Hindlimb muscle (tissue), 1 donor: ENCODE measurements at places on chromosomes 3 and 15.

DNA sequence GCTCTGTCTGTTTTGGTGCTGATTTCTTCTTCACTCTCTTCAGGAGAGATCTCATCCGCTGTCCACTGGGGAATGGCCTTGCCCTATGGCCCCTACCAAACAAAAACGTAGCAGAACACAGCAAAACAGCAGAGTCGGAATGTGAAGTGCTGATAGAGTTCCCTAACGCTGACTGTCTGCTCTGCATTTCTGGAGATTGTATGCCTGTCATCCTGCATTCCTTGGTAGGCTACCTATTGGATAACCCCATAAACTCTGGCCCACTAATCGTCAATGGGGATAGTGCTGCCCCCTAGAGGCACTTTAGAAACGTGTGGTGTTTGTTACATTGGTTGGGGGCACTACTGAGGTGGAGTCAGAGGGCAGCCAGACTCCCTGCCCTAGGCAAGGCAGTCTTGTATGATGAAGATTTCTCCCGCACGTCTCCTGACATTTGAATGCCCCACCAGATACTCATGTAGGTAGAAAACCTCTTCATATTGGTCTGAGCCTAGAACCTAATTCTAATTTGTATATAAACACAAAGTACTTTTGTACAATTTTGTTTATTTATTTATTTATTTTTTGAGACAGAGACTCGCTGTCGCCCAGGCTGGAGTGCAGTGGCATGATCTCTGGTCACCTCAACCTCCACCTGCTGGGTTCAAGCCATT lies 15.6 kb upstream of the MAGEF1 start:
- peak; percentile 78 for DNase-seq

- DNase-seq: no peak
Measured at GRCh38 chr15:58505581-58505980, 73.8 kb downstream of the LIPC start.

- no peak for DNase-seq
Measured at GRCh38 chr15:91282486-91282885, 182.4 kb downstream of the SV2B start.

GRCh38 chr15:39719109-39719508 lies 63.5 kb downstream of the FSIP1 start:
- DNase-seq: no peak

DNA sequence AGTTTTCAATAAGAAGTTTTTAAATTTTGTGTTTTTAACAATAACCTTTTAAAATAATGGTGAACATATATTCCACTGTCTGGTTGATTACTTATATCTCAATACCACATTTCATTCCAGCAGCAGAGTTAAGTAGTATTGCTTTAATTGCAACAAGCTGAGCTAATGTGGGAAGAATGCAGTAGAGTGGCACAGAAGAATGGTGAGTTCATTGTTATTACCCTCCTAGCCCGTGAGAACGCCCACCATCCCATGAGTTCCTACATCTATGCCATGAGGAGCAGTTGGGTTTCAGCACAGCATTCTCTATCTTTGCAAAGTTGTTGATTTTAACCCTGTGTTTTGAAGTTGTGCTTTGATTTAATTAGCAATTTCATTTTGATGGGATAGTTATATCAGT lies 17.8 kb upstream of the NR2E3 start:
- DNase-seq: no peak

GRCh38 chr3:94175677-94176076 lies 112.8 kb downstream of the NSUN3 start:
- no peak for DNase-seq

GRCh38 chr3:179825527-179826246 lies 172.8 kb downstream of the USP13 start:
- no peak for DNase-seq

- DNase-seq: peak; percentile 64
Measured at GRCh38 chr15:66877477-66878271, 175.6 kb downstream of the SMAD6 start.

GRCh38 chr15:75902129-75902557 lies 1.5 kb upstream of the FBXO22 start:
- peak; percentile 11 for DNase-seq

DNA sequence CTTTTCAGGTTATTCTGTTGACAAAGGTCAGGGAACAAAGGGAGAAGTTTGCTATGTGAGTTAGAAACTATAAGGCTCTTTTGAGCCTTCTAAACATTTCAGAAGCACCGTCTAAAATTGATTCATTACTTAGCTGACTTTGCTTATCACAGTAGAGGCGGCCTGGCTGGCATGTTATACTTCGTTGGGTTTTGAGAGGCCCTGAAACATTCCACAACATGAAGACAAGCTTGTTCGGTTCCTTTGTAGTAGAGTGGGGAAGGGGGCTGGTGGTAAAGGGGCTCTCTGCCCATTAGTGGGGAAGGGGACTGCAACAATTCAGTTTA lies 23.6 kb downstream of the ZBTB38 start:
- DNase-seq: no peak

DNA sequence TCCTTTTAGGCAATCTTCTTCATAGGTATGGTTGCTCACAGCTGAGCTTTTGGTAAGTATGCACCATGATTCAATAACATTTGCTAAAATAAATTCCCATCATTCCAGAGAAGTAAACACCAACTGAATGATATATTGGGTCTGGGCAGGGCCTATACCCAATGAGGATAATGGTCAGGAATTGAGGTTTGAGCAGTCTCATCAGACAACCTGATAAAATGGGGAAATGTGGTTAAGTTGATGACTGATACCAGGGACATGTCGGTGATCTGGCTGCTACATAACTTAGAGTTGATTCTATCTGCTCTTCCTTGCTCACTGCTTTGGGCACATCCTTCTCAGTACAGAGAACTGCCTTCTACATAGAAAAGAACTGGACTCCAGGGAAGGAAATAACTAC lies 92.9 kb downstream of the GPR156 start:
- no peak for DNase-seq

DNA sequence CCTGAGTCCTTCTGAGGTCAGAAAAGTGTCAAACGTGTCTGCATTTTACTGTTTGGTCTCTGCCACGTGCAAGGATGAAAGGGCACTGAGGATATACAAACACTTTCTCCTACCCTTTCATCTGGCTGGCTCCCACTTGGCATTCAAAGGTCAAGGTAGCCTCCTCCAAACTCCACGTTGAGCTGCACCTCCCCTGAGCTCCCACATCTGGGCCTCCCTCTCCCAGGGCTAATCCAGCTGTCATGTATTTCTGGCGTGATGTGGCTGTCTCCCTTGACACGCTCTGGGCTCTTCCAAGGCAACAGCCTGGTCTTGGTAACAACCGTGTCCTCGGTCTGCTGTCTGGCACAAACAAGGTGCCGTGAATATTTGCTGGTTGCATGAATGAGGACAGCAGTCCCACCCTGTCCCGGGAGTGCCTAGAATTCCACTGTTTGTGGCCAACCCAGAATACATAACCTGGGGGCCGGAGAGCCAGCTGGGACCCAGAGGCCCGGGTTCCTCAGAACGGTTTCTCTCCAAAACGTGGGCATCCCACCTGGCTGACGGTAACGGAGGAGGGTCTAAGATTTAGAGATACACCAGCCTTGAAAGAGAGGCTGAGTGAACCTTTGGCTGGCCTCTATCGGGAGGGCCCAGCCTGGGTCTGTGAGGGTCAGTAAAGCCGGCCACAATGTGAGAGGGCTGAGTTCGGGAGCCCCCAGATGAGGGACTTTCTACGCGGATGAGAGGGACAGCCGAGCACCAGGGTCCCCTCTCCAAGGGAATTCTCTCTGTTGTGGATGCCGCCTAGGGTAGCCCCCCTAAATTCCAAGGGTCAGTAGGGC lies 767 bp downstream of the GLT8D1 start:
- DNase-seq: peak; percentile 50

DNA sequence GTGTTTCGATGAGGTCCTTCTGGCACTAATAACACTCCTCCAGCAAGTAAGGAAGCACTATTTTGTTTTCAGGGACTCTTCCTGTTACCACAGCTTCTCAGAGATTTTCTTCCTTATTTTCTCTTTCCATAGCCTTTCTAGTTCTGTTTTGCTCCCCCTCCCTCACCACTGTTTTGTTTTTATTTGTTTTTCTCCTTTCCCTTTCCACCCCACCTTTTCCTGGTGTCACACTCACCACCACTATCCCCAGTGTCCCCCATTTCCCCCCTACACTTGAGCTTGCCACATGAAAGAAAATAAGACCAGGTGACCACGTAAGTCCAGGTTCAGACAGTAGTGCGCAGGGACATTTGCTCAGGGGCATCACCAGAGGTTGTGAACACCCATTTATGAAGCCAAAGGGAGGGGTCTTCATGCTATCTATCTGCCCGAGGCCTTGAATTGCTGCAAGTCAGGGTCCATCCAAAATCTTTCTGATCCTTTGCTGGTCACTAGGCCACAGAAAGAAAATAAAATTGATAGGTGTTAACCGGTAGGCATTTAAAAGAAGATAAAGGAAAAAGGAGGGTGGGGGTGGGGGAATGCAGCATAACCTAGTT lies 1.4 kb upstream of the RFTN1 start:
- DNase-seq: no peak

GRCh38 chr3:175357758-175358157 lies 498.6 kb downstream of the NAALADL2 start:
- DNase-seq: no peak

- no peak for DNase-seq
Measured at GRCh38 chr15:74209560-74209958, 7.0 kb upstream of the STRA6 start.

- no peak for DNase-seq
Measured at GRCh38 chr3:8546609-8547008, 45.0 kb downstream of the LMCD1 start.

GRCh38 chr3:58249358-58250092 lies 11.9 kb downstream of the ABHD6 start:
- no peak for DNase-seq

DNA sequence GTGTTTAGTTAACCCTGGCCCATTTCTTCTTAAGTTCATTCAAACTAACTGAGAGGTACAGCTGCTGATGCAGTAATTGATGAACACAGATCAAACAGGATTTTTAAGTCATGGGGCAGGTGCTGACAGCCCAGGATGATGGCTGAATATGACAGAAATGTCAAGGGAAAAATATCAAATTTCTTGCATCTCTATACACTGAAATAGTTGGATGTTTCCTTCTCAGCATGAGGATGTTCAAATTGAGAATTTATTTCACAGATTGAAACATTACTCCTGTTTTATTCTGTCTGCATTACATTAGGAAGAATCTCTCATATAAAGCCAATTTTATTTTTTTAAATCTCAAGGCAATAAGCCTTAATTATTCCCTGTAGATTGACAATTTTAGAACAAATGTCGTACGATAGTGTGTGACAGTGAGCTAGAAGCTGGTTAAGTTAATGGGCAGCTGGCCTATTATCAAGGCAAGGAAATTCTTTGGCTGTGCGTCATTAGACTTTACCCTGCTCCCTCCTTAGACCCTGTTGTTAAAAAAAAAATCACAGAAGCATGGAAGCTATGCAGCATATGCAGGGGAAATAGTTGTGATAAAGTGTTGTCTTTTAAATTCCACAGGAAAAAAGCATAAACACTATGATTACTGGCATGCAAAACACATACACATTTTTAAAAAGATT lies 183.8 kb upstream of the KCNMB2 start:
- no peak for DNase-seq

GRCh38 chr3:170327040-170327808 lies 30.3 kb upstream of the SKIL start:
- no peak for DNase-seq

DNA sequence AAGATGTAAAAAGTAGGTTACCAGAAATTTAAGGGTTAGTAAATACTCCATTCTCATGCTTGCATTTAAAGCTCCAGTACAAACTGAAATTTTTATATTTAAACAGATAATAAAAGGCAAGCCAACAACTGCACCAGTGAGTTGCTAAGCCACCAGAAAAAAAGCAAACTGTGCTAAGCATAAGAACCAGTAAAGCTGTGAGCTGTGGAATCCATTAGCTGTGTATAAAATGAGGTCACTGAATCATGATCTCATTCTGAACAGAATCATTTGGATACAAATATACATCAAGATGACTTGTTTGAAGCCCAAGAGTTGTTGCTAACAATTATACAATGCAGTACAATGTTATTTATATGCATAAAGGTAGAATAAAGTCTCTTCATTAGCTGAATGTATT lies 1312.2 kb downstream of the SI start:
- DNase-seq: no peak

GRCh38 chr3:45041666-45042065 lies 15.6 kb downstream of the CLEC3B start:
- DNase-seq: no peak

- DNase-seq: no peak
Measured at GRCh38 chr15:69232765-69233164, 65.9 kb upstream of the PAQR5 start.

DNA sequence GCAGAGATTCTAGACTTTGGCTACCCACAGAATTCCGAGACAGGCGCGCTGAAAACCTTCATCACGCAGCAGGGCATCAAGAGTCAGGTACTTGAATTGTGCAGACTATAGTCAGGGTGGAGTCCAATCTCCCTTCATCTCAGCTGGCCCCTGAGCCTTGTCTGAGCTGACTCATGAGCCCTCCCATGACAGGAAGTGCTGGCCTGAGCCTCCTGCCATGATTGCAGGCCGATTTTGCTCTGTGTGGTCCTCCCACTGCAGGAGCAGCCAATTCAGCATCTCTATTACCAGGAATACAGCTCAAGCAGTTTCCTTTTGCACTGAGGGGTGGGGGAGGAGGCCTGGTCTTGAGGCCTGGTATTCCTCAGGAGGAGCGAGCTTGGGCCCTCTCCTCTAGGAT lies 5.5 kb downstream of the AP2M1 start:
- no peak for DNase-seq

- no peak for DNase-seq
Measured at GRCh38 chr15:69034352-69034751, 19.9 kb downstream of the NOX5 start.

GRCh38 chr15:85030301-85030929 lies 48.8 kb downstream of the PDE8A start:
- no peak for DNase-seq

DNA sequence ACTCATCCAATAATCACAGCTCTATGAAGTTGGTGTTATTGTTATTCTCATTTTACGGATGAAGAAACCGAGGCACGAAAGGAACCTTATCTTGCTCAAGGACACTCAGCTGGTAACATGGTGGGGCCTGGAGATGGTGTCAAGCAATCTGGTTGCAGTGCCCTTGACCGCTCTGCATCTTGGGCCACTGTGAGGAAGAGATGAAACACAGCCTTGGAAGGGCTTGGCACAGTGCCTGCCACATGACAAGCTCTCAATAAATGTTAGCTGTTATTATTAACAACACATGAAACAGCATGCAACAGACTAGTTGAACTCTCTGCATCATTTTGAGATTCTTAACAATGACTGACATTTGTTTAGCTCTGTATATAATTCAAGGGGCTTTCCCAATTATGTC lies 10.1 kb upstream of the ITGA11 start:
- DNase-seq: no peak

- DNase-seq: no peak
Measured at GRCh38 chr15:51580385-51580784, 42.2 kb downstream of the DMXL2 start.

DNA sequence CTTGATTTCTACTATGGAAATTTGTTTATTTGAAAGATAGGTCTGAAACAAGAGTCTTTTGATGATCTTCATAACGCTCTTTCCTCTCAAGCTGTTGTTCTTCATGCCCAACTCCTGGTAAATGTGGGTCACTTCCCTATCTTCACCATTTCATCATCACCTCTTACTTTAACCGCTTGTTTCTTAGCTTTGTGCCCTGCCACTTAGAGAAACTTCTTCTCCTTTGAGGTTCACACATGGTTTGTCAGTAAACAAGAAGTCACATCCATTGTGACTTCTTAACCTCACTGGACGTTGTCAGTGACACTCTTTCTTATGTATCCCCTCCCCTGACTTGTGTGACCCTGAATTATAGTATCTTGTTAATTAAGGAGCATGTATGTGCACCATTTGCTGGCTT lies 16.9 kb upstream of the P2RY13 start:
- no peak for DNase-seq

- DNase-seq: no peak
Measured at GRCh38 chr15:71167445-71168165, 52.3 kb downstream of the THSD4 start.
